ENCODE measurements at places on chromosomes 2 and 18.

GRCh38 chr18:76546088-76546435, 51.0 kb upstream of the ZNF516 start:
- DNase-seq: peak; percentile 9

GRCh38 chr18:4603955-4604354, 148.8 kb upstream of the DLGAP1 start:
- no peak for DNase-seq

- DNase-seq: no peak
Measured at GRCh38 chr2:4653991-4654390, 950.6 kb downstream of the DCDC2C start.

- no peak for DNase-seq
Measured at GRCh38 chr2:4903656-4904348, 788.4 kb upstream of the SOX11 start.

DNA sequence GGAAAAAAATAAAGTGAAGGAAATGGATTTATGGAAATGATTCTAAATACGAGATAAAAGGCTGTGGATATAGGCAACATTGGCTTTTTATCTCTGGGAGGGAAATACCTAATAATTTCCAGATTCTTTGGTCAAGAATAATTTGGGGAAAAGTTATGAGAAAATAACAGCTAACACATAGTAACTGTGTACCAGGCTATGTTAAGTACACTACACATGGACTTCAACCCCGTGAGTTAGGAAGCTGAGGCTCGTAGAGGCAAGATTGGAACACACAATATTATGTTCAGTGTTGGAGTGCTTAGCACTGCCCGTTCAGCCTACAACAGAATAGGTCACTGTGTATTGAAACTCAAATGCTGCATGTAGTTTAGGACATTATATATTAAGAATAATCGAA, 34.3 kb upstream of the GPD2 start:
- no peak for DNase-seq

DNA sequence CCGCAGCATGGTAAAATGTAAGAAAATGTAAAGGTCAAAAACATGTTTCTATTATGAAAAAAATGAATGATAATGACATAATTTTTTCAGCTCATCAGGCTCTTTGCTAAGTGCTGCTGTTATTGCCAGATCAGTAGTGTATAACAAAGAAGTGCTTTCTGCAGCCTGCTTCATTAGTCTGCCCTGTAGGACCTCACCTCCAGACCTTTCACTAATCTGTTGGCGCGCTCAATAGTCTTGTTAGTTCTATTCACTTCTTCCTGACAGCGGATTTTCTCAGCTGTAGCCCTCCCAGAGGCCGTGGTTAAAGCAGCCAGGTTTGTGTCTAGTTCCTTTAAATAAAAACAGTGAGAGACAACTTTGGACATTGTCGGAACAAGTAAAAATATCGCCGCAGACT, 97.7 kb downstream of the CDCA7 start:
- DNase-seq: no peak

- DNase-seq: peak; percentile 51
Measured at GRCh38 chr2:227671170-227671905, 4.7 kb downstream of the SCYGR5 start.

- DNase-seq: no peak
Measured at GRCh38 chr2:80019571-80020460, 284.7 kb downstream of the LRRTM1 start.

GRCh38 chr2:60439219-60439974, 114.1 kb downstream of the BCL11A start:
- DNase-seq: no peak

DNA sequence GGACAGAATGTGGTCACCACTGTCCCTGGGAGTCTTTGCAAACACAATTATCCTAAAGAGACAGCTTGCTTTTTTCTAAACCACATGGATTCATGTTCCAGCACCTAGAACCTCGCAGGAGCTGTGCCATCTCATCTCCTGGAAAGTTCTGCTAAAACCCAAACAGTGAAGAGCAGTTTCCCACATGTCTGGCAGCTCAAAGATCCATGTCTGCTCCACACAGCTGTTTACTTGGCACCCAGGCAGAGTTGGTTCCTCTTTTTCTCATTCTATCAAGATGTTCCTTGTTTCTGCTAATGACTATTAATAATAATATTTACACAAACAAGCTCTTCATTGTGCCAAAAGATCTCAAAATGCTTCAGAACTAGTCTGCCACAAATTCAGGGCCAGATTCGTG, 30.1 kb upstream of the PID1 start:
- no peak for DNase-seq

DNA sequence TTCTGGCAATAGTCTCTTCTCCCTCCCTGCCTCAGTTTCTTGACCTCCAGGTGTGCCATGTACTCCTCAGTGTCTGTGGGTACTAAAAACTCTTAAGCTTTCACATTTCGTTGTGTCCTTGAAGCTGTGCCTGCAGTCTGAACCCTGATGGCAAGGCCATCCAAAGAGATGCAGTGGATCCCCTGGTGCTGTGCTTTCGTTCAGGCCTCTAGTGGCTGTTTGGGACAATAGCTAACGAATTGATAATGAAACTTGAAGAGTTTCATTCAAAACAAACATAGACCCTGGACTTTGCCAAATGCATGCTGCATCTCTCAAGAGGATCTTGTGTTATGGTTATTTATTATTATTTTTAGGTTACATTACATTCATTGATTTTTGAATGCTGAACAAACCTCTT, 523.1 kb upstream of the FSIP2 start:
- no peak for DNase-seq

DNA sequence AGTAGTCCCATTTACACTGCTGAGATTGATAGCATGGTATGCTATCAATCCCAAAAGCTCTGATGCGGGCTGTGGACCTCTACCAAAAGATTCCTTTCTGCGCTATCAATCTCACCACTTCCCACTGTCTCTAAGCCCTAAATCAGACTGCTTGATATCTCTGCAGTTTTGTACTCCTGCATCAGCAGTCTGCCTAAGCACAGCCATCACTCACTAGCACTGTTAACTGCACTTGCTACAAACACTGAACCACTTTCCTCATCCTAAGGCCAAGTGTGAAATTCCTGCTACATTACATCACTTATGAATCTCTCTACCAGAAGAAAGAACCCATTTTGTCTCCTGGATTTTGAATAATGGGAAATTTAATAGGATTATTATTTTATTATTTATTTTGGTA, 237.0 kb downstream of the HNMT start:
- DNase-seq: peak; percentile 41

DNA sequence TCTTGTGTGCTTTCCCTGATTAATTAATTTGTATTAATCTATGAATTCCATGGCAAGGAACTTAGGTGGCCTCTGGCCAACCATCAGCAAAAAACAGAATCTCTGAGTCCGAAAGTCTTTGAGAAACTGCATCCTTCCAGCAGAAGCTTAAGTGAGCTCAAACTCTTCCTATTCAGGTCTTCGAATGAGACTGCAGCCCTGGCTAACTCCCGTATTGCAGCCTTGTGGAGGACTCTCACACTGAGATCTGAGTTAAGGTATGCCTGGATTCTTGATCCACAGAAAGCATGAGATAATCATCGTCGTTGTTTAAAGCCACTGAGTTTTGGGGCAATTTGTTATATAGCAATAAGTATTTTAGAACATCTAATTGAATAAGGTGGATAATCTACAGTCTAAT, 1143.9 kb upstream of the NXPH2 start:
- no peak for DNase-seq

DNA sequence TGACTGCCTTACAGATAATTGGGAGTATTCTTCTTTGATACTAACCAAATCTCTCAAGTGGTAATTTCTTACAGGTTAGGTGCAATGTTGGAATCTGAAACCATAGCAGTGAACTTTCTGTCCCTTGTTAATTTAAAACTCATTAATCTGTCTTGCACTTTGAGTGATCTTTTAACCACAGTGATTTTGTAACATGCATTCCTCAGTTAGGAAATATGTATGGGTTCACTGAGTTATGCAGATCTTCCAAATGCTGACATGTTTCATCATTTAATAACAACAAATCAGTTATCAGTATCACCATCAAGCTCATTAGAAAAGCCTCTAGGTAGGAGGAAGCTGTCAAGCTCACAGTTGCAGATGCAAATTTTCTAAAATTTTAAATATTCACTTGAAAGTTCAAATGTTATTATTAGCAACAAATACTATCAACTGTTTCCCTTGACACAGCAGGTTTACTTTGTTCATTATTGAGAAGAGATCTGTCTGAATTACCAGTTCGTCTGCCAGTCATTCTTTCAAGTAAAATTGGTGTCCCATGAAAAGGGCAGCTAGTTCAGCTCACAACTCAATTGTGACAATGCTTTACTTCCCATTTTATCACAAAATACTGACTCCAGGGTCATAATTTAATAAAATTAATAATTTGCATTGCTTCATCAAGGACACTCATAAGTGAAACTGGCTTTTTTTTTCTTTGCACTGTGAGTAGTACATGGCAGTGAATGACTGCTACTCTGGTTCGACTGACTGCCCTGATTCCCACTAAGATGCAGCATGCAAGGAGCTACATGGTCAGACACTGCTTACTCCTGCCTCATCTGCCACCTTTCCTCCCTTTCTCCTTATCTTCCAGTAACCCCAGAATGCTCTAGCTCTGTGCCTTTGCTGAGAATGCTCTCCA, 31.6 kb downstream of the SUCLG1 start:
- DNase-seq: peak; percentile 86

GRCh38 chr2:12501469-12502158, 215.1 kb upstream of the TRIB2 start:
- DNase-seq: no peak

GRCh38 chr2:3871002-3871401, 167.6 kb downstream of the DCDC2C start:
- DNase-seq: no peak

GRCh38 chr2:67438337-67438736, 41.2 kb downstream of the ETAA1 start:
- DNase-seq: no peak

DNA sequence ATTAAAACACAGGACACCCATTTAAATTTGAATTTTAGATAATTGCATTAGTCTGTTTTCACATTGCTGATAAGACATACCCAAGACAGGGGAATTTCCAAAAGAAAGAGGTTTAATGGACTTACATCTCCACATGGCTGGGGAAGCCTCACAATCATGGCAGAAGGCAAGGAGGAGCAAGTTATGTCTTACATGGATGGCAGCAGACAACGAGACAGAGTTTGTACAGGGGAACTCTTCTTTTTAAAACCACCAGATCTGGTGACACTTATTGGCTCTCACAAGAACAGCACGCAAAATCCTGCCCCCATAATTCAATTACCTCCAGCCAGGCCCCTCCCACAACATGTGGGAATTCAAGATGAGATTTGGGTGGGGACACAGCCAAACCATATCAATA, 79.8 kb upstream of the SMAD2 start:
- no peak for DNase-seq

- DNase-seq: peak; percentile 27
Measured at GRCh38 chr2:140401056-140401455, 1620.9 kb upstream of the NXPH2 start.

DNA sequence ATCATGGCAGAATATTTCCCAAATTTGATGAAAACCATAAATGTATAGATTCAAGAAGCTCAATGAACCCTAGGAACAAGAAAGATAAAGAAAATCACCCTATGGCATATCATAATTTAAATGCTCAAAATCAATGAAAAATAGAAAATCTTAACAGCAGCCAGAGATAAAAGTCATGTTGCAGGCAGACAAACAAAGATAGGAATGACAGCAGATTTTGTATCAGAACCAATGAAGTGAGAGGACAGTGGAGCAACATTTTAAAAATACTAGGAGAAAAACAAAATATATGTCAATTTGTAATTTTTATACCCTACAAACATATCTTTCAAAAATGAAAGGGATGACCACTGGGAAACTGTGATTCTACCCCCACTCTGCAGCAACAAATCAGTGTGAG, 203.3 kb downstream of the PIEZO2 start:
- DNase-seq: no peak

DNA sequence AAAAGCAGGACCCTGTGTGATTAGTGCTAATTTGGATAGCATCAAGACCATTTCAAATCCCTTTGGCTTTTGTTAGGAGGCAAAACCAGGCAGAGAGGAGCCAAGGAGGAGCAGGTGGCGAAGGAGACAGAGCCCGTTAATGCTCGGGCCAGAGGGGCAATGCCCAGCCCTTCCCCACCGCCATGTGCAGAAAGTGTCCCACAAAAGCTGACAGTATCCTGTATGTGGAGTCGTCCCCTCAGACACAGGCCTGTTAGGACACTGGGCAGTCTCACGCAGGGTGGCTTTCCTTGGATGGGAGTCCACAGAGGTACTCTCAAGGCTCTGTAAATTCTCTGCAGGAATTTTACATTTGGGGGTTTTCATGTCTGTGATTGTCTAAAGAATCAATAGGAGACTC, 44.8 kb upstream of the TFCP2L1 start:
- no peak for DNase-seq

GRCh38 chr2:162838136-162838497, 450 bp downstream of the KCNH7 start:
- no peak for DNase-seq

GRCh38 chr2:48508461-48509124, 21.4 kb upstream of the STON1 start:
- DNase-seq: peak; percentile 64

DNA sequence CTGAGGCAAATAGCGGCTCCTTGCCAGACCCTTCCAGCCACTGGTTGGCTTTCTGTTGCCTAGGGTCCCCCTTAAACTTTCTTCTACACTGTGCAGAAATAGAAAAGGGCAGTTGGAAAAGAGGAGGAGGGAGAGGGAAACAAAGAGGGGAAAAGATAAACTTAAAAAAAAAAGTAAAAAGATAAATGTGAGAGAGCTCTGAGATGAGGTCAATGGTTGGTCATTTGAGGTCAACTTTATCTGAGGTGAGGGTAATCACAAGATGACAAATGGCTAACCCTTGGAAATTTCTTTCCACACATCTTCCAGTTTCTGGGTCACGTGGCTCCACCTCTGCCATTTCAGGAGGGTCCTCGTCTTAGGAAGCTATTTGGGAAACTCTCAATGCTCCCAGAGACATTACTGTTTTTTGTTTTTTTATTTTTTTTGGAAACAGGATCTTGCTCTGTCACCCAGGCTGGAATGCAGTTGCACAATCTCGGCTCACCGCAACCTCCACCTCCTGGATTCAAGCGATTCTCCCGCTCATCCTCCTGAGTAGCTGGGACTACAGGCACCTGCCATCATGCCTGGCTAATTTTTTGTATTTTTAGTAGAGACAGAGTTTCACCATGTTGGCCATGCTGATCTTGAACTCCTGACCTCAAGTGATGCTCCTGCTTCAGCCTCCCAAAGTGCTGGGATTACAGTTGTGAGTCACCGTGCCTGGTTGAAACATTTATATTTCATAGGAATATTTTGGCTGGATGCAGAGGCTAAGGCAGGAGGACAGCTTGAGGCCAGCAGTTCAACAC, 199.9 kb downstream of the TGIF1 start:
- DNase-seq: peak; percentile 73

GRCh38 chr2:59383473-59383872, 1142.3 kb upstream of the FANCL start:
- no peak for DNase-seq

DNA sequence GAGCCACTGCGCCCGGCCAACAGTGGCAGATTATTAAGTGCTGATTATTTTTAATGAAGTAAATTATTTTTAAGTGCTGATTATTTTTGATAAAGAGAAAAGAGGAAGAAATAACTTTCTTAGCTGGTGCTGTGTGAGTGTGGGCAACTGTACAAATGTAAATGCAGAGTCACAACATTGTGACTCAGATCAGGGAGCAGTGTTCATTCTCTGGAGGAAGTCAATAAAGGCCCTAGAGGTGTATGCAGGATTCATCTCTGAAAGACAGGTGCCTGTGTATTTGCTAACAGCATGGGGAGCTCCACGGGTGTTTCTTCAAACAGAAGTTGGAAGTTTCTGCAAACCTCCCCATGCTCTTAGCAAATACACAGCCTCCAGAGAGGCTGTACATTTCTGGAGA, 6.2 kb downstream of the KRTCAP3 start:
- no peak for DNase-seq

GRCh38 chr2:188511346-188511745, 219.7 kb downstream of the GULP1 start:
- no peak for DNase-seq
